ENCODE measurements at places on chromosomes 7 and 10.

DNA sequence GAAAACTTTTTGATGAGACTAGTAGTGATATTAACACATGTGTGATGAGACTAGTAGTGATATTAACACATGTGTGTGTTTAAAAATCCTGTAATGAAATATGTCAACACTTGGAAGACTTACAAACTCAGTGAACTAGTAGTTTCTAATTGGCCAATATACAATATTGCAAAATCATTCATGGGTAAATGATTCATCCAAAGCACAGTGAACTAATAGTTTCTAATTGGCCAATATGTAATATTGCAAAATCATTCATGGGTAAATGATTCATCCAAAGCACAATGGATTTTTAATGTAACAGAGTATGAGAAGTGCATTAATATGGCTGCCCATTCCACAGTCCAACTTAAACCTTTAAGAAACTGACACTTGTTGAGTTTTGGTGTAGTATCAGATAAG is 77.8 kb downstream of the ATAD1 start:
- no peak for DNase-seq

DNA sequence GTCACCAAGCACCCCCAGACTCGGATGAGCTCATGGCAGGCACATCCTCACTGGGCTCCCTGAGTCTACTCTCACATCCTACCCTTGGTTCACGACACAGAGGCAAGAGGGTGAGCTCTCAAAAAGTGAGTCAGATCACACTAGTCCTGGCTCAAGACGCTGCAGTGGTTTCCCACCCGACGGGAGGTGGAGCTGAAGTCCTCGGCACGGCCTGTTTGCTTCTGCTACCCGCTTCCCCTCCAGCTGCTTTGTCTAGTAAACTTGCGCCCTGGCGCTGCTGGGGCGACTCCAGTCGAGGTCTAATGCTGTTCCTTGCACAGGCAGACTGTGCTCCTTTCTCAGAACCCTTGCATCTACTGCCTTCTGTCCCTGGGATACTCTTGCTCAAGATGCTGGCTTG is 13.5 kb upstream of the SFMBT2 start:
- peak; percentile 55 for DNase-seq

GRCh38 chr7:113087071-113087998 is 708 bp upstream of the GPR85 start:
- DNase-seq = no peak

DNA sequence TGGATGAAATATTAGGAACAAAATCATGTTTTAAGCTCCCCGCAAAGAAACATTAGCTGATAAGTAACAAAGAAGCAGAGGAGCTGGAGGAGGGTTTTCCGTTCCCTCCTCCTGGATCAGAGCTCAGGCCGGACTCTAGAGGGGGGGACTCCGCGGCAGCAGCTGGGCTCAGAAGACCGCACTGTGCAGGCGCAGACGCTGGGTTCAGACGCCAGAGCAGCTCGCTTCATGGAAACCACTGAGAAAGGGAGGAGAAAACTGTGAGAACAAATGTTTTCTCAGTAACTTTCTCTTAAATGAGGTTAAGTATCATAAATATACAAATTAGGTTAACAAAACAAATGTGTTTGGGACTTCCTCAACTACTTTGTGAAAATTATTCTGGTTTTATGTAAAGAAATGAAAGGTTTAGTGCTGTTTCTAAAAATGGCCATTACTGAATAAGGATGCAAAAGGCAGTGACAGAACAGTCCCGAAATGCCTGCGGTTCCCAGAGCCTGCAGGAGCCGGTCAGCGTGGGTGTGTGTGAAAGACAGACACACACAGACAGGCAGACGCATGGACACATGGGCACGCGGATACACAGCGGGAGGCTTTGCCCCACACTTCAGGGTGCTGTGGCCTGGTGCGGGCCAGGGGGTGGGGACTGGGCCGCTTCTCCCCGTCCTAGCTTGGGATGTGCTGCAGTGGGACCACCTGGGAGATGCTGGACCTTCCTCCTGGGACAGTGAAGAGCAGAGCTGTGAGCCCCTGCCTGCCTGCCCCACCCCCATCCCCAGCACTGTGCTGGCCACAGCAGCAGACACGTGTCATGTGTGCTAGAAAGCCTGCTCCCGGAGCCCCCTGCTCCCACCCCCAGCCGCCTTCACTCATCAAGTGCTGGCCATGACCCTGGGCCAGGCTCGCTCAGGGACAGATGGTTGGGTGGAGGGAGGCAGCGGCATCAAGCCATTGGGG is 20.3 kb upstream of the ADGRA1 start:
- no peak for DNase-seq

- DNase-seq = no peak
Observed at GRCh38 chr7:147563669-147564068, 1026.9 kb upstream of the C7orf33 start.

GRCh38 chr10:60312818-60313588 is 76.7 kb downstream of the ANK3 start:
- no peak for DNase-seq

GRCh38 chr10:43131906-43132305 is 6.3 kb upstream of the CSGALNACT2 start:
- DNase-seq = no peak

- DNase-seq = no peak
Observed at GRCh38 chr7:118061386-118061785, 122.6 kb upstream of the LSM8 start.

DNA sequence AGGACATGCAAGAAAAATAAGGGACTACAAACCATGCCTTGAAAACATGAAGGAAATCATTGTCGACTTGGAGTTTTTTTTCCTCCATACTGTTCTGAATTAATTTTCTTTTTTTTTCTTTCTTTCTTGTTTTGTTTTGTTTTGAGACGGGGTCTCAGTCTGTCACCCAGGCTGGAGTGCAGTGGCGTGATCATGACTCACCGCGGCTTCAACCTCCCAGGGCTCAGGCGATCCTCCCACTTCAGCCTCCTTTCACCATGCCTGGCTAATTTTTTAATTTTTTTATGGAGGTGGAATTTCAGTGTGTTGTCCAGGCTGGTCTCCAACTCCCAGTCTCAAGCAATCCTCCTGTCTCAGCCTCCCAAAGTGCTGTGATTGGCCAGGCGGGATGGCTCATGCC is 11.6 kb downstream of the UCMA start:
- no peak for DNase-seq

- DNase-seq = no peak
Observed at GRCh38 chr7:147513451-147513850, 1077.1 kb upstream of the C7orf33 start.

GRCh38 chr7:31095286-31096197 is 43.4 kb downstream of the ADCYAP1R1 start:
- DNase-seq = no peak

DNA sequence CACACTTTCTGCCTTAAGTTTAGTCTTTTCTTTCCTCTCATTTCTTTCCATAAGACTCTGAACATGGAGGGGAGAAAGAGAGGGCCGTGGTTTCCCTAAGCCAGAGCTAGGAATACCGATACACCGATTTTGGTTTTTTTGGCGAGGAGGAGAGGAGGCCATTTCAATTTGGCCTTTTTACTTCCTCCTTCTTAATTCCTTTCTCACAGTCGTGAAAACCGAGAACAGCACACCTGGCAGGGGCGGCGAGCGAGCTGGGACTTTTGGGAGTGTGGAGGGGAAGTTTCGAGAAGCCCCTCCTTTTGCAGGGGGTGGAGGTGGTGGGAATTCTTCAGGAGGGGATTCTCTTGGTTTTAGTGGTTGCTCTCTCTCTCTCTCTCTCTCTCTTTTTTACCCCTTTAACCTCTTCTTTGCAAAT is 6.2 kb downstream of the GATA3 start:
- DNase-seq = no peak

GRCh38 chr10:35409094-35409582 is 72.8 kb downstream of the CCNY start:
- peak; percentile 43 for DNase-seq

DNA sequence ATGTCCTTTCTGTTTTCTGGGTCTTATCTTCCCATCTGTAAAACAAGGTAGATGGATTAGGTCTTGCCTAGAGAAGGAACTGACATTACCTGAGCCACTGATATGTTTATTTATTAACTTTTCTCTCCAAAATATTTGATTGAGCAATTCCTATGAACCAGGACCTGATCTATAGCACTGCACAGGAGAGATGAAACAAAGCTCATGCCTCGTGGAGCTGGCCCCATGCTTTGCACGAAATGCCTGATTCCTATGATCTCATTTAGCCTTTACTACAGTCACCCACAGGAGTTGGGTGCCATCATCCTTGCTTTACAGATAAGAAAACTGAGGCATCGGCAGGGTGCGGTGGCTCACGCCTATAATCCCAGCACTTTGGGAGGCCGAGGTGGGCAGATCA is 48.2 kb upstream of the ZMIZ1 start:
- DNase-seq = no peak

DNA sequence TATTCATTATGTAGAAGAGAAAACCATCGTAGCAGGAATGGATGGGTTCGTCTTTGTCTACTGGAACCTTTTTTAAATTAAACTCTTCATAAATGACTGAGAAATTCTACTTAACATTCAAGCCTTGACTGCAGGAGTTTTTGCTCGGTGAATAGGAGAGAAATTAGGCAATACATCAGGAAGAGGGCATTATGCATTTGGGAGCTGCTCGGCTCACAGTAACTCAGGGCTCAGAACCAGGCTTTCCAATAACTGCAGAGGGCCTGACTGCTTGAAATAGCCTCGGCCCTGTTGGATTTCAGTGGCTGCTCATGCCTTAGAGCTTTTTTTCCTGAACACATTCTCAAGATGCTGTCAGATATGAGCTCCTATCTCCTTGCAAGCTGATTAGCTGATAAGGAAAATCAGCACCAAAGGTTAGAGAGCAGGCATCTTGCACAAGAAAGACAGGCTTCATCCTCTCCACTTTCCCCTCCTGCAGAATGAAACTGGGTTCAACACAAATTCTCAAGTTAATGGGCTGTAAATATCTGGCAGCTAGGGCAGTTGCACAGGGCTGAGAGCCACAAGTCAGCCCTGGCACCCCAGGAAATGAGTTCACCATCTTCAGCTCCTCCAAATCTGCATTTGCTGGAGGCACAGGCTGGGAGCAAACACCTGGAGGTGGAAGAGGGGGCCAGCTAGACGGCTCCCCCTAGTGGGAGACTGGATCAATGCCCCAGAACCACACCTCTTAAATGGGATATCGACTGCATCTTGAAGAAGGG is 24.3 kb downstream of the TECTB start:
- DNase-seq = peak; percentile 62

DNA sequence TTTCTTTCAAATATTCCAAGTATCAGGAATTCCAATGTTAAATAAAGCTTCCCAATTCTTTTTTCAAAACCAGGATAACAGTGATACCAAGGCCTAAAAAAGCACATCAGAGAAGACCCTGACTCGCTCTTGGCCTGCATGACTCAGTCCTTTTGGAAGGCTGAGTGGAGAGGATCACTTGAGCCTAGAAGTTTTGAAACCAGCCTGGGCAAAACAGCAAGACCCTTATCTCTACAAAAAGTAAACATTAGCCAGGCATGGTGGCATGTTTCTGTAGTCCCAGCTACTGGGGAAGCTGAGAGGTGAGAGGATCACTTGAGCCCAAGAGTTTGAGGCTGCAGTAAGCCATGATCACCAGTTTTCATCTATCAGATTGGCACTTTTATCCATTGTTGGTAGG is 18.7 kb downstream of the NFE2L3 start:
- DNase-seq = no peak

DNA sequence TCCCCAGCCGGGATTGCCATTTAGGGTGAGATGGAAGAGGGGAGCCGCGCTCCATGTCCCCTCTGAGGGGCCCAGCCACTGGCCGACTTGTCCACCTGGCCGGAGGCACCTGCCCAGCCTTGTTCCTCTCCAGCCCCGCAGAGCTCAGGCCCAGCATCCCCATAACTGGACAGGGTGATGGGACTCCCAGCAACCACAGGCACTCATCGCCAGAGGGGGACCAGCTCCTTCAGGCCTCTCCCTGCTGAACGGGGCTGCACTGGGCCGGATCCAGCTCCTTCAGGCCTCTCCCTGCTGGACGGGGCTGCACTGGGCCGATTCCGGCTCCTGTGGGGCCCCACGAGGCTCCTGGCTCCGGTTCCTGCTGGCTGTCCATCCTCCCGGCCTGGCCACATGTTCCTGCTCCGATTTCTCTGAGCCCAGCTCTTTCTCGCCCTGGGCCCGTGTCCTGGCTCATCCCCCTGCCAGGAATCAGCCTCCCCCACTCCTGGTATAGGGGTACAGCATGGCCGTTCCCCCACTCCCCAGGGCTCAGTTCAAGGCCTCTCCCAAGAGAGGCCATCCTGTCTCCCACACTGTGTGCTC is 56.1 kb upstream of the ADGRA1 start:
- no peak for DNase-seq

GRCh38 chr10:12659706-12660105 is 310.4 kb downstream of the CAMK1D start:
- no peak for DNase-seq

GRCh38 chr7:1567049-1567771 is 2.6 kb downstream of the PSMG3 start:
- no peak for DNase-seq

- no peak for DNase-seq
Observed at GRCh38 chr7:32587411-32587948, 92.2 kb downstream of the AVL9 start.

- DNase-seq = no peak
Observed at GRCh38 chr7:28190077-28190710, 9.6 kb upstream of the JAZF1 start.

DNA sequence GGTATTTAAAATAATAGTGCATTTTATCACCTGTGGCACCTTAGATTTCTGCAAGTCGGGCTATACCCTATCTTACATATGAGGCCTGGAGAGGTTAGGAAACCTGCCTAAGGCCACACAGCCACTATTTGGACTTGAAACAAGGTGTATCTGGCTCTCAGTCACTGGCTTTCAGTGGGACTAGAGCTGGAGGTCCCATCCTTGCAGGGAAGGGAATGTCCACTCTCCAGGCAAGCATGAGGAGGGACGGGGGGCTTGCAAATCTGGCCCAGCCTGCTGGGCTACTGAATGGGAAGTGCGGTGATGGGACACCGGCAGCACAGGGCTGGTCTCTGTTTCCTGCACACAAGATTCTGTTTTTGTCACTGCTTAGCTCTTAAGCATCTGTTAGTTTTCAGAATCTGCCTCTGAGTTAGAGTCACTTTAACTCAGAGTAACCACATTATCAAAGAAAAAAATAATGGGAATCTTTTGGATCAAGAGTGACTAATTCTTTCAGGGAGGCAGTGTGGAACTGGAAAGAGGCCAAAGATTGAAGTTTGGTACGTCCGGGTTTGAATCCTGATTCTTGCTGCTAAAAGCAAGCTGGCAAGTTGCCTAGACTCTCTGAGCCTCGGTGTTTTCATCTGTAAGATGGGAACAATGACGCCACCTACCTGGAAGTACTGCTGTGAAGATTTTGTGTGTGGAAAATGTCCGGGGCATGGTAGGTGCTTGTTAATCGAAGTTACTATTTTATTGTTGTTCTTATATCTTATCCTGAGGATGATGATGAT is 33.8 kb upstream of the HABP2 start:
- DNase-seq = no peak

DNA sequence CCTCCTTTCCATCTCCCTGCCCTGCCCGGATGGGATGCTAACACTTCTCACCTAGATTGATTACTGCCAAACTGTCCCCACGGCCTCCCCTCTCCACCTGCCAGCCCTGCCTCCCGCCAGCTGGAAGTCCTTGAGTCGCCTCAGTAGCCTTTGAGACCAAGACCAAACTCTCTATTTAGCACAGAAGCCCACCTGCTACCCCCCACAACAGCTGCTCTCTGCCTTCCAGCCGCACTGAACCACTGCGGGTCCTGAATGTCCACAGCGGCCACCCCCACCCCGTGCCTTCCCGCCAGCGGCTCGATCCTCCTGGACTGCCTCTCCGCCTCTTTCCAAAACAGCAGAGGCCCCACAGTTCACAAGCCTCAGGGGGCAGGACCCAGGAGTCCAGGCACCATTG is 39.0 kb downstream of the FKBP6 start:
- no peak for DNase-seq

GRCh38 chr10:124285587-124286527 is 132.9 kb downstream of the OAT start:
- no peak for DNase-seq

Data from activated CD4-positive, alpha-beta T cell treated with anti-CD3 and anti-CD28 coated beads for 36 hours (primary cell).